Stimulated activated effector memory CD8-positive, alpha-beta T cell treated with anti-CD3 and anti-CD28 coated beads, Interleukin-12 subunit alpha, Interleukin-12 subunit beta, amount 100 ng/mL, for 72 hours (primary cell): ENCODE measurements at places on chromosomes 7 and 10.

- DNase-seq = no peak
Measured at GRCh38 chr10:100972904-100973535, 3.7 kb downstream of the SEMA4G start.

GRCh38 chr10:14844948-14845347, 6.8 kb downstream of the HSPA14 start:
- no peak for DNase-seq

DNA sequence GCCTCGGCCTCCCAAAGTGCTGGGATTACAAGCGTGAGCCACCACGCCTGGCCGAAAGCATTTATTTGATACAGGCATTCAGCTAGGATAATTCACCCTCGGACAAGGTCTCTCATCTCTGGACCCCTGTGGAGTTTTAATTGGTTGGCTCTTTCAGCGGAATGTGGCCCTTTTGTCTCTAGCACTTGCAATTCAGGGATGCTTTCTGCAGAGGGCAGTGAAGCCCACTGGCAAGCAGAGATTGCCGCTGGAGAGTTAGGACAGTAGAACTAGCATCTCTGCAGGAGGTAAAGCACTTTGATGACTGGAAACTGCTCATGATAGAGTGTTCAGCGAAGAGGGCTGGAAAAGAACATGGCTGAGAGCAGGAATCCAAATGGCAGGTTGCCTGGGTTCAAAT, 62.0 kb downstream of the SUFU start:
- DNase-seq = no peak

DNA sequence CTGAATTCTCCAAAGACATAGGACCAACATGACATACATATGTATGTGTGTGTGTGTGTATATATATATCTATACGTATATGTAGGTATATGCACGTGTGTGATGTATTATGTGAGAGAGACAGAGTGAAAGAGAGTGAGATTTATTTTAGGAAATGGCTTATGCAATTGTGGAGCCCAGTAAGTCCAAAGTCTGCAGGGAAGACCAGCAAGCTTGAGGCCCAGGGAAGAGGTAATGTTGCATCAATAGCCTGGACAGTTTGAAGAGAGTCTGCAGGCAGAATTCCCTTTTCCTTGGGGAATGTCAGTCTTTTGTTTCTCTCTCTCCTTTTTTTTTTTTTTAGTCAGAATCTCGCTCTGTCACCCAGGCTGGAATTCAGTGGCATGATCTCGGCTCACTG, 33.0 kb upstream of the CARD11 start:
- no peak for DNase-seq

- DNase-seq = no peak
Measured at GRCh38 chr10:89100680-89101079, 106.4 kb downstream of the CH25H start.

DNA sequence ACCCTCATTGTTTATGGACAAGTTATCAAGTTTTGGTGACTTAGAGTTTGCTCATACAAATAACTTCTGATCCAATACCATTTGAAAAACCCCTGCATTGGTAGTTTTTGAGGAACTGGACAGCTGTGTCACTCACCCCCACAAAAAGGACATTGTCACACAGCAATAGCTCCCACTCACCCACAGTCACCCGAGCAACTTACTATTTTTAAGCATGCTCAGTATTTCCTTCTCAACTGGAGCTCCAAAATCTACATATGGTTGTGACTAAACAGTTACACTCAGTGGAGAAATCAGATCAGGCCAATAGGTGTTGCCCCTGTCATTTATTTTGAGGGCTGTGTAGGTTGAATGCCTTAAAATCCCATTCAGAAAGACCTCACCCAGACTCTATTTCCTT, 165.2 kb upstream of the AUTS2 start:
- DNase-seq = no peak

GRCh38 chr10:125037145-125037877, 95.4 kb downstream of the ZRANB1 start:
- no peak for DNase-seq

GRCh38 chr10:51342381-51342780, 268.1 kb downstream of the PRKG1 start:
- no peak for DNase-seq

- DNase-seq = no peak
Measured at GRCh38 chr7:136079066-136079465, 101.9 kb upstream of the MTPN start.

- no peak for DNase-seq
Measured at GRCh38 chr10:28679581-28680357, 2.4 kb downstream of the BAMBI start.

GRCh38 chr10:116771101-116771958, 29.0 kb upstream of the HSPA12A start:
- no peak for DNase-seq

- DNase-seq = no peak
Measured at GRCh38 chr10:18501198-18501597, 150.2 kb downstream of the NSUN6 start.

DNA sequence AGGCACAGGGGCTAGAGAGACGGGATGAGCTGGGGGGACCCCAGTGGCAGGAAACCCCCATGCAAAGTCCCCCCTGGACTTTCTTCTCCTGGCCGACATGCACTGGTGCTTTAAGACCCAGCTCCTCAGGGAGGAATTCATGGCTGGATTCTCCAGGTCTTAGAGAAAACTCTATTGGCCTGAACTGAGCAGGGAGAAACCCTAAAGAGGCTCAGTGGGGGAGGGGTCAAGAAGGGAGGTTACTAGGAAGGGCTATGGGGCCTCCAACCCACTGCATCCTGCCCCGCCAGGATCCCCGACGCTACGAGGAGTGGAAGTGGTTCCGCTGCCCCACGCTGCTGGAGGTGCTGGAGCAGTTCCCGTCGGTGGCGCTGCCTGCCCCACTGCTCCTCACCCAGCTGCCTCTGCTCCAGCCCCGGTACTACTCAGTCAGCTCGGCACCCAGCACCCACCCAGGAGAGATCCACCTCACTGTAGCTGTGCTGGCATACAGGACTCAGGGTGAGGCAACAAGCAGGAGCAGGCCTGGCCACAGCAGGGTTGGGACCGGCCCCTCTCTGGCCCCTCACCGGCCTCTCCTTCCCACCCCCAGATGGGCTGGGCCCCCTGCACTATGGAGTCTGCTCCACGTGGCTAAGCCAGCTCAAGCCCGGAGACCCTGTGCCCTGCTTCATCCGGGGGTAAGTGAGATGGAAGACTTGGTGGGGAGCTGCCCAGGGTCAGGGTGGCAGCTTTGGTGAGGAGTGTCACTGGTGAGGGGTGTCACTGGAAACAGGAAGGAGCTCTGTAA, 13.8 kb downstream of the ATG9B start:
- DNase-seq = no peak

DNA sequence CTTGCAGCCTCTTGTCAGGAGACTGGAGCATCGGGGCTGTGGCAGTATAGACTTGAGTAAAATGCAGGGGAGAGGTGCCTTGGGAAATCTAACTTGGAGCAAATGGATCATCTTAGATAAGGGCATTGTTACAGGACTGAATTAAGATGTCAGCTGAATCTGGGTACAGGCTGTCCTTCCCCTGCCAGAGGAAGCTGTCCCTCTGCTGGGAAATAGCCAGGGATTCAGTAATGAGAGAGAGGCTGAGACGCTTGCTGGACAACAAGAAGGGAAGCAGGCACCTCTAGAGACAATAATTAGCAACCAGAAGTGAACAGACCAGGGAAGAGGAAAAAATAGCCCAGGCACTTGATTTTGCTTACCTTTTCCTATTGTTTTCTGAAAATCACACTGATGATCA, 20.7 kb upstream of the RAPGEF5 start:
- no peak for DNase-seq

- DNase-seq = no peak
Measured at GRCh38 chr10:23405540-23405939, 33.3 kb upstream of the OTUD1 start.

DNA sequence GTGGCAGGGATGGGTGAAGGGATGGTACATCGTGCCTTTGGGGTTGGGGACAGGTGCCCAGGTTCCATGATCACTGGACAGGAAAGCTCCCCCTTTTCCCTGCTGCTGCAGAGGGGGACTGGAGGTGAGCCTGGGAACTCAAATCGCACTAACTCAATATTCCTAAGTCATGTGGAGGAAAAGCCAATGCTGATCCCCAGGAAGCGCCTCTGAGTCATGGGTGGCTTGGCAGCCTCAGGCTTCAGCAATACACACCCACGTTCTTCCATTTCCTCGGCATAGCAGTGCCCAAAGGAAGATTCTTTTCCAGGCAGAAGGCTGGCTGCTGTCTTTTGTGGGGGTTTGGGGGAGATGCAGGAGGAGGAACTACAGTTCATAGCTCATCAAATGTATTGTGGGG, 165.8 kb downstream of the CCDC3 start:
- no peak for DNase-seq

- no peak for DNase-seq
Measured at GRCh38 chr10:119049361-119049760, 19.8 kb downstream of the NANOS1 start.

DNA sequence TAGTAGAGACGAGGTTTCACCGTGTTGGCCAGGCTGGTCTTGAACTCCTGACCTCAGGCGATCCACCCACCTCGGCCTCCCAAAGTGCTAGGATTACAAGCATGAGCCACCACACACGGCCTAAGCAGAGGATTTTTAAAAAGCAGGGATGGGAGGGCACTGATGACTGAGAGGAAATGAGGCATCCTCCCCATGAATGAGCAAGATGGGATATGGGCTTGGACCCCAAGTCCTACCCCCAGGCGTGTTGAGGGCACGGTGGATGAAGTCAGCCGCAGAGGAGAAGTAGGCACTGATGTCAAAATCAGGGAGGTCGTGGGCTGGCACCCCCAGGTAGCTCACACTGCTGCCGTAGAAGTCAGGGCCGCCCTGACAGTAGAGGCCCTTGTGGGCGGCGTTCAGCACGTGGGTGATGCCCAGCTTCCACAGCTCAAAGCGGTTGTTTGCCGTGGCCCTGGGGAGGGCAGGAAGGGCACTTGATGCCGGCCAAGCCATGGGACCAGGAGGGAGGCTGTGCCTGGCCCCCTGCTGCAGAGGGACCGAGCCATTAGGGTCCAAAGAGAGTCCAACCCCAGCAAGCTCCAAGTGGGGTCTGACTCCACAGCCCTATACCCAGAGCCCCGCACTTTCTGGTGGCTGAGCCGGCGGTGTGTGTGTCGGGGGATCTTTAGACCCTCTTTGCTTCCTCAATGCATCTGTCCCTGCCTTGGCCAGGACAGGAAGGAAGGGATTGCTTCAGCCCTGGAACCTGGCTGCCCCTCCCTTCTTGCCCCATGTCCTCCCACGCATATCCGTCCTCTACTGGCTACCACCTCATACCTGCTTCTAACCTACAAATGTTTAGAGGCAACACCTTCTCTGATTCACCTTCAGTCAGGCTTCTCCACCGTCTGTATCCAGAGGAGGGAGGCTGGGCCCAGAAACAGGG, 3.4 kb upstream of the SAMD8 start:
- no peak for DNase-seq

- DNase-seq = no peak
Measured at GRCh38 chr10:7335977-7336376, 74.9 kb downstream of the SFMBT2 start.

- peak; percentile 11 for DNase-seq
Measured at GRCh38 chr10:90751107-90751997, 106.5 kb downstream of the HTR7 start.

DNA sequence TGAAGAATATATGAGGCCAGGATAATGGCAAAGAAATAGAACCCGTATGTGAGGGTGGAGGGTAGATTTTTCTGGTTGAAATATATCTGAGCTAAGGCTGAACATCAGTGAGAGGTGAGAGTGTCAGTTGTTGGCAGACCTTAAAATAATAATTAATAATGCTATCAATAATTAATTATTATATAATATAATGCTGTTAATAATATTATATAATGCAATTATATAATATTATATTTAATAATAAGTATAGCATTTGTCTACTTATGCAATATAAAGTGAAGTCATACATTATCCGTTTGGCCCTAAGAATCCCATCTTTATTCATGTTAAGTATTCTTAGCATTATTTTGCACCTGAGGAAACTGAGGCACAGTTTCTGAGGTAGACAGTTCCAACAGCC, 269.9 kb upstream of the FZD8 start:
- DNase-seq = no peak

DNA sequence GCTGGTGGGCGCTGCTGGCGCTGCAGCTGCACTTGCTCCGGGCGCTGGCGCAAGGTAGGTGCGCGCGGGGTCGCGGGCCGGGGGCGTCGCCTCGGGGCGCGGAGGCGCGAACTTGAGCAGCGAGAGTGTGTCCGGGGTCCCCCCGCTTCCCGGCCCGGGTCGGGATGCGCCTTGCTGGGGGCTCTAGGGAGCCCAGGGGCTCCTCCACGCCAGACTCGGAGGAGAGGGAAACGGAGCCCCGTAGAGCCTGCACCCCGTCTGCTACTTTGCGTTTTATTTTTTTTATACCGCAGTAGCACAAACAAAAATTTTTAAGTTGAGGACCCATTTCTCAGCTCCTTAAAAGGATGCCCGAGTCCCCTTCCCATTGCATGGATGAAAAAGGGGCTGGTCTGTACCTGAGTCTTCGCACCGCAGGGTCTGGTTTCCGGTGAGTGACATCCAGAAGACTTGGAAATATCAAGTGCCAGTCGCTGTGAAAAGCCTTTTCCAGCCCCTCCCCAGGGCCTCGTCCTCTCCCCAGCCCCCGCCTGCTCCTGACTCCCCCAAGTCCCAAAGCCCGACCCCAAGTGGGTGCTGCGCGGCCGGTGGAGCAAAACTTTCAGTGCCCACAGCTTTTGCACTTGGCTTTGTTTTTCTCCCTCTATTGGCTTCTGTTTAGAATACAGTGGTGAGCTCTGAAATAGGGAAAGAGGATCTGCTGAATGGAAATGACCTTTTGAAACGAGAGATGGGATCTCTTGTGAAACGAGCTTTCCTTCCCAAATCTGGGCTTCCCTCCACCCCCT, 973 bp downstream of the SDK1 start:
- DNase-seq = peak; percentile 53

DNA sequence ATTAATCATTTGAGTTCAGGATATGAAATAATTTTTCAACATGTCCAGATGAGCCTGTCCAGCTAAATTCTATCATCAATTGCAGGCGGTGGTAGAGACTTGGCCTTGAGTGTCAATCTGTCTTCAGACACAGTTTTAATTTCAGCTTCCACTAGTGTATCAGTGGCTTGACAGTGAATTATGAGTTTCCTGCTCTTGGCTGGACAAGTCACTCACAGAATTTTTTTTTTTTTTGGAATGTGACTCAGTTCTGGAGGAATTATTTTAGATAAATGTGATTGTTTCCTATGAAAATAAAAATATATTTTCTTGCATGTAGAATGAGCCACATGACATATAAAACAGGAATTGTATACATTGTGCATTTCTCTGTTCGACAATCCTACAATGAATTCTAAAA, 319.9 kb upstream of the AKR1E2 start:
- DNase-seq = no peak

- DNase-seq = no peak
Measured at GRCh38 chr10:84224411-84225028, 824 bp downstream of the LRIT2 start.

- no peak for DNase-seq
Measured at GRCh38 chr7:117682681-117683385, 190.4 kb downstream of the CTTNBP2 start.

- DNase-seq = no peak
Measured at GRCh38 chr7:142459551-142459963, 201.7 kb upstream of the PRSS58 start.

GRCh38 chr10:113965683-113966082, 78.0 kb upstream of the ADRB1 start:
- DNase-seq = no peak

- no peak for DNase-seq
Measured at GRCh38 chr10:69406302-69406811, 10.4 kb downstream of the TACR2 start.

- DNase-seq = no peak
Measured at GRCh38 chr7:65429642-65430343, 56.1 kb downstream of the ZNF92 start.
